Hematopoietic multipotent progenitor cell (in vitro differentiated cells): ENCODE measurements at places on chromosomes 16 and 17.

- no peak for DNase-seq
Observed at GRCh38 chr17:82388922-82389283, 17.3 kb downstream of the UTS2R start.

GRCh38 chr17:75632863-75633485 lies at the start of gene SMIM5:
Gene SMIM5, plus strand, starts transcription at chr17:75633434. Its CDS starts 6,768 bp downstream, at chr17:75640202.
- peak; percentile 71 for DNase-seq

DNA sequence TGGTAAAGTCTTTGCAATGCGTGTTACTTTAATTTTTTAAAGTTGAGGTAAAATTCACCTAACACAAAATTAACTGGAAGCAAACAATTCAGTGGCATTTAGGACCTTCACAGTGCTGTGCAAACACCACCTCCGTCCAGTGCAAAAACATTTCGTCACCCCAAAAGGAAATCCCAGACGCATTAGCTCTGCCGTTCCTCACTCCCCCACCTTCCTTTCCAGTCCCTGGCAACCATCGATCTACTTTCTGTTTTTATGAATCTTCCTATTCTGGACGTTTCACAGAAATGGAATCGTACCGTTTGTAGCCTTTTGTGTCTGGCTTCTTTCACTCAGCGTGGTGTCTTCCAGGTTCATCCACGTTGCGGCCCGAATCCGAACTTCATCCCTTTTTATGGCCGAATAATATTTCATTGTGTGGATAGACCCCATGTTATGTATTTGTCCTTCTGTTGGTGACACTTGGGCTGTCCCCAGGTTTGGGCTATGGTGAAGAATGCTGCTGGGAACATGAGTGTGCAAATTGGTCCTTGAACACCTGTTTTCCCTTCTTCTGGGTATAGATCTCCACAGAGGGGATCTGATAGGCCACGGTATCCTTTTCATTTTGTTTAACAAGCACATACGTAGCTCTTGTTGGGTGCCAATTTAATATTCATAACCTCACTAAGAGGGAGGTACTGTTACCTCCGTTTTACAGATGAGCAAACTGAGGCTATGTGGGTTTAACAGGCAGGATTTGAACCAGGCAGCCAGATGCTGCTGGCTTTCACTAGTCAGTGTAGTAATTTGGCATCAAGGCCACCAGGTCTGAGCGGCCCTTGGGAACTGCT lies 232.0 kb upstream of the GSE1 start:
- no peak for DNase-seq

DNA sequence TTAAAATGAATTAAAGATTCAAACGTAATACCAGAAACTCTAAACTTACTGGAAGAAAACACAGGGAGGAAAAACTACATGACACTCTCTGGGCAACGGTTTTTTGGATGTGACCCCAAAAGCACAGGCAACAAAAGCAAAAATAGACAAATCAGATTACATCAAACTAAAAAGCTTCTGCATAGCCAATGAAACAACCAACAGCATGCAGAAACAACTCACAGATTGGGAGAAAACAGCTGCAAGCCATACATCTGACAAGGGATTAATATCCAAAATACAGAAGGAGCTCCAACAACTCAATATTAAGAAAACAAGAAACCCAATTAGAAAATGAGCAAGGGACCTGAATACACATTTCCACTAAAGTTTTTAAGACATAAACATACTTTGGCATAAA lies 69.2 kb upstream of the ALOX12 start:
- DNase-seq = no peak

GRCh38 chr17:42313773-42314566 lies 25.7 kb downstream of the STAT5A start:
- no peak for DNase-seq

DNA sequence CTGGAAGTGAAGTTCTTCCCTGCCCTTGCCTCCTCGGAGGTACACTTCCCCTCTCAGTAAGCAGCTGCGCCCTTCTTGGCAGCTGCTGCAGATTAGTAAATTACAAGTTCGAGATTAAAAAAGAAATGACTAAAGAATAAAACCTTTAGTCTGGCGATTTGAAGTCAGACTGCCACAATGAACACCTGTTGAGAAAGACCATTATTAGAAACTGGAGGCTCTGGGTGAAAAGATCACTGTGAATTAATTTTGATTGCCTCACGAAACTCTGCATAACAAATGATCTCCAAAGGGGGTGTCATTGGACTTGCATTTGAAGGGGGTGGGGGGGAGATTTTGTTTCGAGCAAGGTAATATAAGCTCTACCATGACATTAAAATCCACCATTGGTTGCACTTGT lies 39.3 kb downstream of the SALL1 start:
- no peak for DNase-seq

GRCh38 chr17:27293359-27293897 lies 486 bp upstream of the WSB1 start:
- no peak for DNase-seq

DNA sequence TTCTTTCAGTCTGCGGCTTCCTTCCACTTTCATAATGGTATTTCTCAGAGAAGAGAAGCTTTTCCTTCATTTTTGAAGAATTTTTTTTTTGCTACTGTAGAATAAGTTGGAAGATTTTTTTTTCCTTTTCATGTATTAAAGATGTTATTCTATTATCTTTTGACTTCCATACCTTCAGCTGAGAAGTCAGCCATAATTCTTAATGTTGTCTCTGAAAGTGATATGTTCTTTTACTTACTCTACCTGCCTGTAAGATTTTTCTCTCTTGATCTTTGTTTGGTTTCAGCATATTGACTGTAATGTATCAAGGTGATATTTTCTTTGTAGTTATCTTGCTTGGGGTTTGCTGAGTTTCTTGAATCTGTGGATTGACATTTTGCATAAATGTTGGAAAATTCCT lies 143.5 kb upstream of the TOX3 start:
- no peak for DNase-seq

DNA sequence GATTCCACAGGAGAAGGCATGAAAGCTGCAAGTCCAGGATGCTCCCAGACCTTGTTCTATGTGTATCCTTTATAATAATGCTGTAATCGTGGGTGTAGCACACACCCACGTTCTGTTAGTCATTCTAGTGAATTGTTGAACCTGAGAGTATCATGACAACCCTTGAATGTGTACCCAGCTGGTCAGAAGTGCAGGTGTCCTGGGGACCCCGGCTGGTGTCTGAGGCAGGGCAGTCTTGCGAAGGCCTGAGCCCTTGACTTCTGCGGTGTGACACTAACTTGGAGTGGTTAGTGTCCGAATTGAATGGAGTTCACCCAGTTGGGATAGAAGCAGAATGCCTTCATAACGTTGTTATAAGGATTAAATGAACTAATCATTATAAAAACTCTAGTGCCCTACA lies 218.0 kb upstream of the TNRC6C start:
- DNase-seq = no peak

DNA sequence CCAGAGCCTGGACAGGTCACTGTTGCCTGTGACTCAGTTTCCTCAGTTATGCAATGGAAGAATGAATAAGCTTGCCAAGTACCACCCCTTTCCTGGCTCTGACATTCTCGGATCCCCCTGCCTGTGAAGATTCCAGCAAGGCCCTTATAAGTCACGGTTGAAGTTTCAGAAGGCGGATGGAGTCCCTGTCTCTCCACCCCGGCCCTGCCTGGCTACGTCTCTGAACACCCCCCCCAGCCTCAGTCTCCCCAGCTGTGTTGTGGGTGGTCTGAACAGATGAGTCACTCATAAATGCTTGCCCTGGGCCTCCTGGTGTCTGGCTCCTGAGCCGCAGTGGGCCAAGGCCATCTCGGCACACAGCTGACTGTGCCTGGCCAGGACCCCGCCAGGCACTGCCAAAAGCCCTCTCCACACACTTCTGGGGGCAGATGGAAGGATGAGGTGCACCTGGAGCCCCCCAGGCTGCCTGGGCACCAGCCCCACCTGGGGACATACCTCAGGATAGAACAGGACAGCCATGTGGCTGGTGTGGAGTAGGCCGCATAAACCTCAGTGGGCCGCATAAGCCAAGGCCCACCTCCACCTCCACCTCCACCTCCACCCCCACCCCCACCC lies 15.4 kb downstream of the VASN start:
- no peak for DNase-seq

GRCh38 chr17:53313746-53314145 lies 509.0 kb upstream of the KIF2B start:
- DNase-seq = no peak

DNA sequence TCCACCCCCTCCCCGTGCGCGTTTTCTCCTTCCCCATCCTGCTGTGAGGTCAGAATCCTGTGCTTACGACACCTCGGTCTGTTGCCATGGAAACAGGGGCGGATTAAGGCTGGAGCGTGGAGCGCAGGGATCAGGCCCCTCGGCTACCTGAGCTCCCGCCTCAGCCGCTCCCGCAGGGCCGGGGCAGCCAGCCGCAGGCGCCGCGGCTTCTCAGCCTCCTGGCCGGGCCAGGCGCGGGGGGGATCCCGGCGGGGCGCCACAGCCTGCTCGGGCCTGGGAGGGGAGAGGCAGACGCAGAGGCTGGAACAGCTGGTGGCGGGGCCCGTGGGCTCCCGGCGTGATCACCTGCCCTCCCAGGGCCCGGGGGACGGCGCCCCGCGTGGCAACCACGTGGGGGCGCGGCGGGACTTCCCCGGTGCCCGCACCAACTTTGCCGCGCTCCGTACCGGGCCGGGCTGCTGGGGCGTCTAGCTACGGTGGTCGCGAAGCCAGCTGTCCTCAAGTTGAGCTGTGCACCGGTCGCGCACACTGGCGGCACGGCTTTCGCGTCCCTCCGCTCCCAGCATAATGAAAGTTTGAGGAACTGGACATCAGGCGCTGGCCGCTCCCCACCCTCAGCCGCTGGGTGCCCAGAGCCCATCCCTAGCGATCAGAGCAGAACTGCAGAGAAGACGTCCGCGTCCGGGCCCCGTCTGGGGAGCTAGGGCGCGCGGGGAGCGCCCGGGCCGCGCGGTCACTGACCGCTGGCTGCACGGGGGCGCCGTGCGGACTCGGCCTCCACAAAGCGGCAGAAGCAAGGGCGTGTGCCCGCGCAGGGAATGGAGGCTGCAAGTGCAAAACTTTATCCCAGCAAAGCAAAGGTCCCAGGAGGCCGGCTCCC lies 1.2 kb downstream of the RTN4RL1 start:
- DNase-seq = peak; percentile 84

DNA sequence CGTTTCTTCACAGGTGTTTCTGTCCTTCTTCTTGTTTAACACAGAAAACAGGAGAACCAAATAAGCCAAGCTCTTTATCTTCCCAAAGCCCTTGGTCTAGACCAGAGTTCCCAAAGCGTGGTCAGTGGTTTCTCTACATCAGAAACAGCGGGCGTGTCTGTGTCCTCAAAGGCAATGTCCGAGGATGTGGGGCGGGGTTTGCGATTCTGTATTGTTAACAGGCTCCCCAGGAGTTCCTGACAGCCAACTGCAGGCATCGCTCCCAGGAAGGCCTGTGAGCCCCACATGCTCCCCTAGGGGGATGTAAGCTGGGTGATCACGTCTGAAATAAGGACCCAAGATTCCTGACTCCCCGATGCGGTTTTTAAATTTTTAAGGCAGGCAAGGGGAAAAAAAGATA lies 28.4 kb upstream of the SLC25A19 start:
- DNase-seq = no peak

GRCh38 chr16:19363740-19364139 lies 53.9 kb upstream of the TMC5 start:
- no peak for DNase-seq

- DNase-seq = no peak
Observed at GRCh38 chr17:53919356-53919755, 96.6 kb downstream of the KIF2B start.

- no peak for DNase-seq
Observed at GRCh38 chr16:20089246-20089965, 15.7 kb upstream of the GPR139 start.

DNA sequence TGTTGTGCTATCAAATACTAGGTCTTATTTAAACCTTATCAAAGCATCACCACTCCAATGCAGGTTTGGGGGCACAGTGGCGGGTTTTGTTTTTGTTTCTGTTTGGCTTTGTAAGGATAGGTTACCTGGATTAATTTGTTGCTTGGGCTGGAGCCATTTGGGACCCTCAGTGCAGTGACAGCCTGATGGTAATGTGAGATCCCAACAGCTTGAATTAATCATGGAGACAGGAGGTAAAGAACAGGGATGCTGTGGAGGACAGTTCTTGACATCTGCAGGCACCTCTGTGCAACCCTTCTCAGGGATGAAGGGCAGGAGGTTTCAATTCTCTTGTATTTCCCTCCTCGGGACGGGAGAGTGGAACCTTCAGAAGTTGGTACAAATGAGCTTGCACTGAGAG lies 40.5 kb downstream of the SHISA9 start:
- DNase-seq = no peak

GRCh38 chr17:40345994-40346764 lies 18.4 kb downstream of the GJD3 start:
- DNase-seq = no peak

- DNase-seq = peak; percentile 66
Observed at GRCh38 chr16:48687421-48688038, 77.5 kb upstream of the N4BP1 start.

GRCh38 chr17:81427173-81428120 lies 32.2 kb downstream of the BAHCC1 start:
- peak; percentile 59 for DNase-seq

DNA sequence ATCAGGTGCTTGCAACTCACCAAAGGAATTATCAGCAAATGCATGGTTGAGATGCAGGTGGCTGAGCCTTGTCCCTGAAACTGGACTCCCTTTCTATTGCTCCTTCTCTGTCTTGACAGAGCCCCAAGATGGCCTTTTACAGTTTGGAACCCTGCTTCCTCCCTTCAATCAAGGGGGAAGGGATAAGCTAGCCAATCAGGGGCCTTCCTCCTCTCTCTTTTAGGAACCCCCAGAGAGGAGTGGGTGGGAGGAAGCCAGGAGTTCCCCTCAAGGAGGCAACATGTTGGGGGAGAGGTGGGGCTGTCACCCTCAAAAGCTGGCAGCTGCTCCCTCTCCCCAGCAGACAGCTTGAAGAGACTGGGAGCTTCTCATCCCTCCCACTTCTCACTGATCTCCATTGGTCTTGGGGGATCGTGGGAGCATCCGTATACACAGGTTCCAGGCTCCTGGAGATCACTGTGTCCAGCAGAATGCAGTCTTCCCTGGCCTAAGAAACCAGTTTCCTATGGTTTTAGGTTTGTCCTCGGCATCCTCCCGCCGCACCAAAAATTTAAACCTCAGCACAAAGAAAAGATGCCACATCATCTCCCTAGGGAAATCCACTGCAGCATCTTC lies 7.2 kb downstream of the RASL10B start:
- DNase-seq = no peak

GRCh38 chr16:60107437-60107836 lies 1373.3 kb upstream of the GOT2 start:
- DNase-seq = peak; percentile 72

- no peak for DNase-seq
Observed at GRCh38 chr17:12624211-12624610, 41.5 kb upstream of the MYOCD start.

GRCh38 chr17:79630126-79630525 lies 19.3 kb upstream of the RBFOX3 start:
- no peak for DNase-seq

GRCh38 chr16:20744922-20745440 lies 3.4 kb upstream of the THUMPD1 start:
- DNase-seq = peak; percentile 95

- no peak for DNase-seq
Observed at GRCh38 chr16:80899809-80900592, 95.6 kb upstream of the CDYL2 start.

GRCh38 chr16:50613281-50613963 lies 65.2 kb downstream of the NKD1 start:
- DNase-seq = no peak
